Stimulated activated CD4-positive, alpha-beta T cell treated with anti-CD3 and anti-CD28 coated beads, Interleukin-2, amount 100 ng/mL, for 24 hours (primary cell): ENCODE measurements at places on chromosomes 2 and 18.

- no peak for DNase-seq
Measured at GRCh38 chr2:39922679-39923405, 143.8 kb upstream of the THUMPD2 start.

- no peak for DNase-seq
Measured at GRCh38 chr2:165141601-165142354, 62.1 kb downstream of the SCN3A start.

DNA sequence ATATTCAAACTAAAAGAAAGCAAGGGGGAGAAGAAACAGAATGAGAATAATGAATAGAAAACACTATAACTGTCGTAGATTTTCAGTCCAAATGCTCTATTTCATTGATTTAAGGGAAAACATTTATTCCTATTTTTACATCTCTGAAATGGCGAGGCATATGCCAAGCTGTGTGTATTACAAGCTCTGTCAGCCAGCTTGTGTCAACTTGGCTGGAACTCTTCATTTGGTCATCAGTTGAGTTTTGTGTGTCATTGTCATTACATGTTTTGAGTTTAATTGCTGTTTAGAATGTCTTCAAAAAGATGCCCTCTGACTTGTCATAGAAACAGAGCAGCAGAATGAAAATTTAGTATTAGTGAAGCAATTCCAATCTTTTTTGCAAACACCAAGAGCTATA is 8.1 kb upstream of the IL37 start:
- no peak for DNase-seq

DNA sequence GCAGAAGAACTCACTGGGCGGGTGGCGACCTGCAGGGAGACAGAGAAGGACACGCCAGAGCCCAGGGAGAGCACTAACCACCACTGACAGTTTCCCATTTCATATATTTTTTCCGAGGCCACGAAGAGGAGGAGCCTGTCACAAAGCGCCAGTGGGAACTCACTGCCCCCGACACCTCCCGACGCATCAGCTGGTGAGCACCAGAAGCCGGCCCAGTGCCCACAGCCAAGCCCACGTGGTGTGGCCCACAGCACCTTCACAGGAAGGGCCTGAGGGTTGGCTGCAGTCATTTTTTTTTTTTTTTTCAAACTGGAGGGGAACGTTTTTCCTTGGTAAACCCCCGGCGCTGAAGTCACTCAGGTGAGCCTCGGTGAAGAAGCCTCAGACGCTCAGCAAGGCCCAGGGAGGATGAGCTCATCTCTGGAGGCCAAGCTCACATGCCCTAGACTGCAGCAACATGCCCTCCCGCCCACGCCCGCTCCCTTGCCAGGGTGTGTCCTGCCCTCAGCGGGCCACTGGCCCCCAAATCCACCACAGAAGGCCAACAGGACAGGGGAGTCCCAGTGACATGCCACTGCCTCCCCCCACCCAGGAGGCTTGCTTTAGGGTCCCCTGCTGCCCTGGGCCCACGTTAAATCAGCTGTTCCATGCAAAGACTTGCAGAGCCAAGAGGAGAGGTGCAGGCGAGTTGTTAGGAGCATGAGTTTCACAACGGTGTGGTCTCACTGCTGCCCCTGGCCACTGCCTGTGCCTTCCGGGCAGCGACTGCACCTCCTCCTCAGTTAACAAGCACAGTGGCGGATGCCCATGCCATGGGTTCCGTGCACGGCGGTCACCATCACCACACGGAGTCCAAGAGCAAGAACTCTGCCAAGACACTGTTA is 68.1 kb downstream of the PARD6G start:
- no peak for DNase-seq

DNA sequence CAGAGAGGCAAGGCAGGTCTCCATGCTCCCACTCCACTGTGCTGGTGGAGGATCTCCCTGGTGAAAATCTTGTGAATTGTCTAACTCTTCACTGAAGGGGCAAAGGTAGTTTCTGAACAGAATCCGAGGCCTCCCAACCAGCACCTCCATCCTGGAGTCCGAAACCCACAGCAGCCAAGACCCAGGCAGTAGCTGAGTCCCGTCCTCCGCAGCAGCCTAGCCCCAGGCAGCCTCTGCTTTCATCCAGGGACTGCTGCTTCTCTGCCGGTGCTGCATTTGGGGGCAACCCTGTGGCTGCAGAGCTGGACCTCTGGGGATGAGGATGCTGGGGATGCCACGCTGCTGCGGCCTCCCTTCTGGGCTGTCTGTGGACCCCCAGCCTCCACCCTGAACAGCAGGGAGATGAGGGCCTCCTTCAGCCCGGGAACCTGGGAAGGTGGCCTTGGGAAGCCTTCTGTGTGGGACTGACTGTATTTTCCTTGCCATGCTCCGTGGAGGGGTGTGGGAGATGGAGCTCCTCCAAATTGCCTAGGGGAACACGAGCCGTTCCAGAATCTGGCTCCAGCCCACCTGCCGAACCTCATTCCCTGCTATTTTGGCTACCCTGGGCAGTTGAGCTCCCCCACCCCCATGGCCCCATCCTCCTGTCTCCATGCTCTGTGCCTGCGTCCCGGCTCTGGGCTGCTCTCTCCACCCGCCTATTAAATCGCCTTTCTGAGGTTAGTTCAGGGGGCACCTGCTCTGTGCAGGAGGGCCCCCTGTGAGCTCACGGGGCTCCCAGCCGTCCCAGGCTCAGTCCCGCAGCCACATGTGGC is 48.2 kb downstream of the GREB1 start:
- DNase-seq = no peak

DNA sequence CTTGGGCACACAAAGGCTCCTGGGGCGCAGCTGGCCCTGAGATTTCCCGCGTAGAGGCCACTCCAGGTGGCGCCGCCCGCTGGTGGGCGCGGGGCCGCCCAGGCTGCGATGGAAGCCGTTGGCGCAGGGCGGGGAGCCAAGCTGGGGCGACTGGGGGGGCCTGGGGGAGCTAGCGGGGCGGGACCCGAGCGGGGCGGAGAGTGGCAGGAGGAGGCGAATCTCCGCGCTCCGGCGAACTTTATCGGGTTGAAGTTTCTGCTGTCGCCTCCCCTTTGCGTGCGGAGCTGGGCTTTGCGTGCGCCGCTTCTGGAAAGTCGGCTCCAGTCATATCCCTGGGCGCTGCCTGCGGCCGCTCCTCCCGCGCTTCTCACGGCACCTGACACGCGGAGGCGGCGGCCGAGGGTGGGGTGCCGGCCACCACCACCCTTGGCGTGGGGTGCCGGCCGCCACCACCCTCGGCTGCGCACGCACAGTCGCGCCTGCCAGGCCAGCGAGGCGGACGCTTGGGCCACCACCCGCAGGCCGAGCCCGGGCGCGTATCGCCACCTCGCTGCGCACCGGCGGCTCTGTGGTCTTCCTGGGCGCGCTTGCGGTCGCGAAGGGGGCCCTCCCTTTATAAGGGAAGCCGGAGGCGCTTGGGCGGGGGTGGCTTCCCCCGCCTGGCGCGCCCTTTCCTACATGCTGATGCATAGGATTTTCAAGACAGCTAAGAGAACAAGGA is 919 bp upstream of the CYP1B1 start:
- DNase-seq = peak; percentile 77

- no peak for DNase-seq
Measured at GRCh38 chr2:168032091-168032490, 215.3 kb downstream of the STK39 start.

- DNase-seq = no peak
Measured at GRCh38 chr2:225993430-225993829, 593.9 kb downstream of the NYAP2 start.

DNA sequence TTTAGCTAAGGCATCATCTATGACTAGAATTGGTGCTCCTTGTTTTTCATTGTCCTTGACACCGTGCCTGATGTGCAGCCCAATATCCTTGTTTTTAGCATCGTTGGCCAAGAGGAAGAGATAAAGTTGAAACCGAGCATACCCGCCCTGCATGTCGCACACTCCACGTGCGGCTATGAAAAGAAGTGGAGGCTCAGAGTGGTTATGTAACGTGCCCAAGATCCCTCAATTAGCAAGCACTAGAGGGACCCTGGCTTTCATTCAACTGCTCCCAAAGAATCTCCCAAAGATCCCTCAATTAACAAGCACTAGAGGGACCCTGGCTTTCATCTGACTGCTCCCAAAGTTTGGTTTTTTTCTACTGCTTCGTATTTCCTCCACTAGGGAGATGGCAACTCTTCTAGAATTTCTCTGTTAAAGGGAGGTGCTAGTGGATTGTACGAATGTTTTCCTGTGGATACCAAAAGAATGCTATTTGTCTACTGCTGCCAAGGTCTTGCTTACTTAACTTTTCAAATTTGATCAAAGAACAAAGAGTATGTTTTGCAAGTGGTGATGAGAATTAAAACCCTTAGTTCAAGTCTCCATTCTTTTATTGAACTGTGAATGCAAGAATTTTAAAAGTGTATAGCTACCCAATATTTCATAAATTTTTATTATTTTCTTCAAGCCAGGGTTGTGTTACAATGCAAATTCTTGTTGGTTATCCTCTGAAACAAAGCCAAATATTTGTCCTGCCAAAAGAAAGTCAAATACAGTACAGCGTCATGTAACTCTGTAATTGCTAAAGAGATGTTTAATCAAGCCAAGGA is 92.1 kb downstream of the AOX1 start:
- no peak for DNase-seq

DNA sequence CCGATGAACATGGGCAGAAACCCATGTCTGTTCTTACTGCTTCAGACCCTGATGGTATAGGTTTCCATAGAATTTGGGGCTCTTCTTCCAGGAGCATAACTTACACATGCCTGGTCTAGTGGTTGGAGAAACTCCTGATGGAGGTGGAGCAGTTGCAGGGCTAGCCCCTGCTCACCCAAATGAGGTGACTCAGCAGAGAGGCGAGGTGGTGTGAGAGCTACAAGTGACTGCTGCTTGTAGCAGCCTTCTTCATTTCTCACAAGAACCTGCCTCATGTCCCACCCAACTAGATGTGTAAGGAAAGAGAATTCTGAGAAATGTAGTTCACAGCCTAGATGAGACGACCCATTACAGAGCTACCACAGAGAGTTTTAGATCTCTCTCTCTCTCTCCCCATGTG is 105.3 kb downstream of the ZNF407 start:
- DNase-seq = no peak

GRCh38 chr2:151654085-151654484 is 80.2 kb downstream of the NEB start:
- DNase-seq = no peak

DNA sequence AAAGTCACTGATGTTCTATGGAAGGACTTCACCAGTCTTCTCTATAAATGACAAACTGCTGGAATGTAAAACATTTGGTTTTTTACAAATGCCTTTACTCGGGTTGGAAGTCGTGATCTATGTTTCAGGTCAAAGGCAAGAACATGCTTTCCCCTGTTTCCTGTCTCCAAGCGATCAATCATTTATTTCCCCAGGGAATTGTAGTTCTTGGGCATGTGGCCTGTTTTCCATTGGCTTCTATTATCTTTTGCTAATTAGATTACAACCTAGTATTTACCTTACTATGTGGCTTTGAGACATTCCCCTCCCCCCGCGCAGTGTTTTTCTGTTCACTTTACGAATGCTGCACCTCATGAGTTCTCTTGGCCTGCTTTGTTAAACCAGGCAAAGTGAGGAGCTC is 684.2 kb downstream of the EPHA4 start:
- DNase-seq = no peak

DNA sequence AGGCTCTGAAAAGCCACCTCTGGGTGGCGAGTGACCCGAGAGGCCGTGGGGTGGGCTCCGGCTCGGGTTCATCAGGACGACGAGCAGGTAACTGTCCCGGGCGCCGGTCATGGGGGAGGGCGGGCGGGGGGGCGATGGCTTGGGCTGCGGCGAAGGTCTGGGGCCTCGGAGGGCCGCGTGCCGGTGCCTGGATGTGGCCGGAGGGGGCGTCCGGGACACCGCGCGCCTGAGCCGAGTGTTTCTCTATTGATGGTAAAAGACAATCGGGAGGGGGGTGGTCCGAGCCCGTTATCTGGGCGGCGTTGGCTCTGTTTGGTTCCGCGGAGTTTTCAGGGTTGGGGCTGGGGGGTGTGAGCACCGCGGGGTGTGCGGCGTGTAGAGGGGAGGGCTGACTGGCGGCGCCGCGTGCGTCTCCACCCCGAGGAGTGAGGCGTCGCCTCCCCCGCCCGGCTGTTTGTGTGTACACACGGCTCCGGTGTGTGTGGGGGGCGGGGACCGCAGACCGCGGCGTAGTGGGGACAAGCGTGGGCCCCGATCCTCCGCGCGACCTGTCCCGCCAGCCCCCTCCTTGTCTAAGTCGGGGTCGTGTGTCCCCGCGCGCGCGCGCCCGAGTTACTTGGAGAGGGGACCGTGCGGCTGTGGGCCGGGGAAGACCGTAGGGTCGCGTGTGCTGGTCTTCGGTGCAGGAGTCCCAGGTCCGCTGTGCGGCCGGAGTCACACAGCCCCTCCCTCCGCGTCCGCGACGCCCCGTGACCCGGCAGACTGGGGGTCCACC is 1.6 kb downstream of the CTIF start:
- peak; percentile 53 for DNase-seq

GRCh38 chr18:70376914-70377258 is 88.0 kb downstream of the SOCS6 start:
- DNase-seq = no peak

DNA sequence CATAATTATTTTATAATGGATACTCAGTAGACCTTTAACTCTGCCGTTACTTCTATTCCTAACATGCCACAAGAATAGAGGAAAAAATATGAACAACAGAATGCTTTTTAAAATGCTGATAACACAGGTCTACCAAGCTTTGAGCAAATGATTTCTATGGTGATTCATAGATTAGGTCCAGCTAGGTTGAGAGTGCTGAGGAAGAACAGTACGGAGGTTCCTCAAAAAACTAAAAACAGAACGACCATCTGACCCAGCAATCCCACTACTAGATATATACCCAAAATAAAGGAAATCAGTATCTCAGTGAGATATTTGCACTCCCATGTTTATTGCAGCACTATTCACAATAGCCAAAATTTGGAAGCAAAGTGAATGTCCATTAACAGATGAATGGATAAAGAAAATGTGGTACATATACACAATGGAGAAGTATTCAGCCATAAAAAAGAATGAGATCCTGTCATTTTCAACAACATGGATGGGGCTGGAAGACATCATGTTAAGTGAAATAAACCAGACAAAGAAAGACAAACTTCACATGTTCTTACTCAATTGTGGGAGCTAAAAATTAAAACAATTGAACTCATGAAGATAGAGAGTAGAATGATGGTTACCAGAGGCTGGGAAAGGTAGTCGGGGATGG is 111.6 kb upstream of the SERTAD2 start:
- DNase-seq = no peak

DNA sequence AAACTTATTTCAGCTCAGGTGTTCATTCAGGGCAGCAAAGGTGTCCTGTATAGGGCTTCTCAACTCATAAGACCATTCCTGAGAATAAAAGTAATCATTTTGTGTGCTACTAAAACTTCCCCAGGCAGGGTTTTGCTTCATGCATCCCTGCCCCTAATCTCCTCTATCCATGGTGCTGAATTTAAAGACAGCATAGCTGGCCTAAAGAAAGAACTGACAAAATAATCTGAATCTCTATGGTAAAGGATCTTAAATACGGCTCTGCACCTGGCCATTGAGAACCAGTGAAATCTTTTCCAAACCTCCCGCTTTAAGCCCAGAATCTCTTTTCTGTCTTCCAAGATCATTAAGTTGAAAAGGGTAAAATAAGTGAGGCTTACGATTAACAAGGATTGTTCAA is 292.1 kb upstream of the KLHL29 start:
- no peak for DNase-seq

- no peak for DNase-seq
Measured at GRCh38 chr2:231330311-231330710, 65.2 kb upstream of the B3GNT7 start.
